ENCODE measurements at places on chromosomes 3 and 15.

DNA sequence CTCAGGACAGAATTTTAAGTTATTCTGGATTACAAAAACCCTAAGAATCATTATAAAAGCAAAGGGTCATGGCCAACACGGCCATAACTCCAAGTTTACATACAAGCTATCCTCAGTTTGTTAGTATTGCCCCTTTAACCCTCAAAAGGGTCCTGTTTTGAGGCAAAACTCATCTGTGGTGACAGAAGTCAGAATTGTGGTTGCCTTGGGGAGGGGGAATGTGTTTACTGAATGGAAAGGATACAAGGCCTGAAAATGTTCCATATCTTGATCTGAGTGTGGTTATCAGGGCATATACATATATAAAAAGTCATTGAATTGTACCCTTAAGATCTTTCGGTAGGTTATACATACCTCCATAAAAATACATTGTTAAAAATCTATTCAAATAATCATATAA lies 2.1 kb downstream of the SFMBT1 start:
- no peak for DNase-seq

- no peak for DNase-seq
These were observed 150.5 kb upstream of the POU1F1 start for GRCh38 chr3:87426918-87427317.

DNA sequence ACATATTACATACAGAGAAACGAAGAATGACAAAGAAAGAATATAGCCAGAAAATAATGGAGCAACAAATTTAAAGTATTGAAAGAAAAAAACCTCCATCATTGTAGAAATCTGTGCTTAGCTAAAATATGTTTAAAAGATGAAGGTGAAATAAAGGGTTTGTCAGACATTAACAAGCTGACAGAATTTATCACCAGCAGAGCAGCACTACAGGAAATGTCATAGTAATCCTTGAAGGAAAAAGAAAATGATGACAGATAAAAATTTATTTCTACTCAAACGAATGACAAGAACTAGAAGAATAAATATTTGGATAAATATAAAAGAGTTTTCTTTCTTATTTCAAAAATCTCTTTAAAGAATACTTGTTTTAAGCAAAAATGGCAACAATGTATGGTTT lies 40.6 kb upstream of the OTOL1 start:
- no peak for DNase-seq

- no peak for DNase-seq
These were observed 102.9 kb upstream of the CGNL1 start for GRCh38 chr15:57273402-57273801.

DNA sequence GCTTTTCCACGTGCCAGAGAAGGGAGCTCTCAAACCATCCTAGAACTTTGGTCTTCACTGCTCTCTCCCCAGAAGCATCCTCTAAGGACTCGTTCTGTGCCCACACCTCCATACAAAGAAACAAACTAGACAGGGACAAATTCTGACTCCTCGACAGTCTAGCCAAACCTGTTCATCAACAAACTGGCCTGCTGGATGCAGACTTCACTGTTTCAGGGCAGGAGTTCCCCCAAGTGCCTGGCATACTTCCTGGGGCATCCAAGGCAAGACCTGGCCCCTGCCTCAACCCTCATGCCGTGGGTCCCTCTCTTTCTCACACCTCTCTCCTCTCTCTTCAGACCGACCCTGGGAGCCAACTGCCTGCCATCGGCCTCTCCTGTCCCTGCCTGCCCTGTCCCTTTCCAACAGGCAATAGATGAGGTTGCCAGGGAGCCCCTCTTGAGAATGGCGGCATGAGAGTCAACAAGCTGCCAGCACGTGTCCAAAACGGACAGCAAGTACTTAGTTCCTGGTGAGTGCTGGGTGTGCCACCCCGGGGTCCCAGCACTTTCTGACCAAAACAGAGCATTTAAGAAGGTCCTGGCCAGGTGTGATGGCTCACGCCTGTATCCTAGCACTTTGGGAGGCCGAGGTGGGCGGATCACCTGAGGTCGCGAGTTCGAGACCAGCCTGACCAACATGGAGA lies 79.1 kb upstream of the HES1 start:
- no peak for DNase-seq

DNA sequence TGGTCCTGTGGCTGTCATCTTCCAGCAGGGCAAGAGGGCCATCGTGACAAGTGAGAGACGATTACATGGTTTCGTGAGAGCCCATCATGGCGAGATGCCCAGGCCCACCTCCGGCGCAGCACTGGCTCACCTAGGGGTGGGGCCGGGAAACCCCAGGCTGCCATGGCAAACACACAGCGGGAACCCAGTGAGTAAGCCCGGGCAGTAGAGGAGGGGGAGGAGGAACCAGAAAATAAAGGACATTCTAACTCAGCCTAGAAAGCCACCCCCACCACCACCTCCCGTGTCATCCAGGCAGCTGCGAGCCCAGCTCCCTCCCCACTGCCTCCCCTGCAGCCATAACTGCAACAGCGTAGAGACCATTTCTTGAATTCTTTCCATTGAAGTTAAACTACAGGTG lies 52.3 kb downstream of the PCSK6 start:
- DNase-seq = no peak

DNA sequence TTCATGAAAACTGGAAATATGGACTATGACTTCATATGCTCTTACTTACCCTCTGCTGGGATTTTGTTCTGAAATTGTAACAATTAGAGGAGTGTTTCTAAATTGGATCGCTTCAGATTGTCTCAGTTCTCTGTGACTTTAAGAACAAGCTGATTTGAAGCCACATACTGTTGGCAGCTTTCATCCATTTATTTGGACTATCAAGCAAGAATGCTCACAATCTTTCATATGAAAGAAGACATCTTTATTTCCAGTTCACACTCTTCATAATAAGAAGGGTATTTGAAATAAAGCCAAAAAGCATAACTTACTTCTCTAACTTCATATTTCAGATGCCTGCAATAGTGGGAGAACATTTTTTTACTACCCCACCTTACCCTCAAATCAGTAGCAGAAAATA lies 491.6 kb upstream of the TPRG1 start:
- DNase-seq = no peak

DNA sequence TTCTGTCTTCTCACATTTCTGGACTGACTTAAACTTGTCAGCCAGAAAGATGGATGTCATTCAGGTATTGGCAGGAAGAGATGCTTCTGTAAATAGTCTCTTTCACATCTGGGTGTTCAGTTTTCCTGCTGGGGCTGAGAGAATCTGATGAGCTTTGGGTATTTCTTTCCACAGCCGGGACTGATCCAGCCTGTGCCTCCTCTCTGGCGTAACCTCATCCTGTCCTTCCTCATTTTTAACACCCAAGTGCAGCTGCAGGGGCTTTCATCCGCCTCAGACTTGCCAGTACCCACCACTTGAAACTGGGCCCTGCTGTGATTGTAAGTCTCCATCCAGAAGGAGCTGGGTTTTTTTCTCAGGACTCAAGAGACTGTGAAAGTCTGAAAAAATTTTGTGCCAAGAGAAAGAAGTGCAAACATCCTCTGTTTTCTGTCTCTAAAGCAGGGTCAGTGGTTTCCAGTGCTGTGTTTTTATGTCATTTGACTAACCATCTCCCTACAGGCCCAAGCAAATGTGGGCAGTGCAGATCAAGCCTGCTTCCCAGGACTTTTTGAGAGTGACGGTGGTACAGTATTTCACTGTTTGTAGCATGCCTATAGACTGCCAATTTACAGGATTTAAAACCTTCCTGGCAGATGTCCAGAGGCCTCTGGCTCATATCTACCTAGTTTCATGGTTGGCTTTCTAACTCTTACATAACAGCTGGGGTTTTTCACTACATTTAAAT lies 342.7 kb downstream of the PTPRG start:
- no peak for DNase-seq

DNA sequence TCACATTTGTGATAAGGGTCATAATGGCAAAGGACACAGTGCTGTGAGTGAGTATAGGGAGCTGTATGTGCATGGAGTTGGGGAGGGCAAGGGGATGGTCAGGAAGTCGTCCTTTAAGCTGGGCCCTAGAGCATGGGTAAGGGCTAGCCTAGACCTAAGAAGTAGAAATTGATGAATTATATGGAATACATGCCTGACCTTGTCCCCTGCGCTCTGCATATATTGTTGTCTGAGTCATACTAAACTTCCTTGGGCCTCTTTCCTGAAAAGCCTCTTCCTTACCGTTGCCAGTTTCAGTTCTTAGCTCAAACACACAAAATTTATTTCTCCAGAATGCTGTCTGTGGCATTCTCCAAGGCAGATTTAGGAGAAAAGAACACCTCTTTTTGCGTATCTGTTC lies 4.6 kb downstream of the SNRK start:
- DNase-seq = no peak

DNA sequence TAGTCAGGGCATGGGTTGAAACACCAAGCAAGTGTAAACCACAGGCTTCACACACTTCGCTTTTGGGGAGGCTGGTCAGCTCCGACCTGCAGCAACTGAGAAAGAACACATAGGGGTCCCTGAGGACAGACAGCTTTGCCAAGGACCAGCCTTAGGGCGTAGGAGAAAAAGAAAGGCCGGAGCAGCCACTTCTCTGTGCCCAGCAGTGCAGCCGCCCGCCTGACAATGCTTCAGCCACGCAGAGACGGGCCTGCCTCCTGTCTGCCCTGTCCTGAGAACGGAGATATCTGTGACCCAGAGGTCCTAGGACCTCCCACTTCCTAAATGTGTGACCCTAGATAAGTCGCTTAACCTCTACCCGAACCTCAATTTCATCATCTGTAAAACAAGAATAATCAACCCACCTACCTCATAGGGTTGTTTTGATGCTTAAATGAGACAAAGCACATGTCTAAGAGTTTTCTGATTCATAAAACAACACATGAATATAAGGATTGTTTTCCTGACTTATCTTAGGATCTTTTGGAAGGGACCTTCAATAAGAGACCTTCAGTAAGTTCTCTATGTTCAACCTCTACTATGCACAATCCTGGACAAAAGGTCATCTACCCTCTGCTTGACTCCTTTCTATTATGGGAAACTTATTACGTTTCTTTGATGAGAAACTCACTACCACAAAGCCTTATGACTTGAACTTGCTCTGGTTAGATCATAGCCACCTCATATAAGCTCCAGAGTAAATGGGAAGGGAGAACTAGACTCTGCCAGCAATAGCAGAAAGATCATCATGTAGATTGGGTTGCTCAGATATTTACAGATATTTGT lies 32.9 kb upstream of the RFTN1 start:
- DNase-seq = no peak

- no peak for DNase-seq
These were observed 28.4 kb downstream of the CRTC3 start for GRCh38 chr15:90558171-90558573.

GRCh38 chr3:52784931-52785590 lies 7.7 kb downstream of the ITIH1 start:
- no peak for DNase-seq

DNA sequence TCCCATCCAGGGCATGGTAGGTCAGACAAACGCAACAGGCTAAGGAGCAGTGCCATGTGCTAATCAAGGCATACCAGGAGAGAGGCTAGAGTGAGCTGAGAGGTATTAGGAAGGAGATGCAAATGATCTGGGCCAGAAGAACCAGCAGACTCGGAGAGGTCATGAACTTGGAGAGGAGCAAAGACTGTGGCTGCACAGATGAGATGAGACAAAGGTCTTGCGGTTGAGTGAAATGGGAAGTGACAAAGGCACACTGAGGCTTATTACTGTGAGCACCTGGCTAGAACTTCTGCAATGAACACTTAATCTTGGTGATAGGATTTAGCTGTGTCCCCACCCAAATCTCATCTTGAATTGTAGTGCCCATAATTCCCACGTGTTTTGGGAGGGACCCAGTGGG lies 380.2 kb downstream of the ULK4 start:
- DNase-seq = no peak

DNA sequence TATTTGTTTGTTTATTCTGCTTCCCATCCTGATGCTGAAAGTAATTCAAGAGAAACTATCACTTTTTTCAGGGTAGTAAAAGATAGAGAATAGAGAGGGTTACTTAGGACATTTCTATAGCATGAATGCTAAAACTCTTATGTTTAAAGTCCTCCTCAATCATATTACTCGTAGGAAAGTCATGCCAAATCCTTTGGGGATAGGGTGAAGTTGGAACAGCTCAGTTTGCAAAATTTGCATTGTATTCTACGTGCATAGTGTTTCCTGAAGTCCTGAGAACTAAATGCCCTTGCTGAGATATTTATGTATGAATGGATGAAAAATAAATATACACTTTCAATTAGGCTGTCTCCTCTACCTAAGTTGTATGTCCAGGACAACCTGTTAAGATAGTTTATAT lies 14.6 kb downstream of the PLSCR5 start:
- DNase-seq = no peak

DNA sequence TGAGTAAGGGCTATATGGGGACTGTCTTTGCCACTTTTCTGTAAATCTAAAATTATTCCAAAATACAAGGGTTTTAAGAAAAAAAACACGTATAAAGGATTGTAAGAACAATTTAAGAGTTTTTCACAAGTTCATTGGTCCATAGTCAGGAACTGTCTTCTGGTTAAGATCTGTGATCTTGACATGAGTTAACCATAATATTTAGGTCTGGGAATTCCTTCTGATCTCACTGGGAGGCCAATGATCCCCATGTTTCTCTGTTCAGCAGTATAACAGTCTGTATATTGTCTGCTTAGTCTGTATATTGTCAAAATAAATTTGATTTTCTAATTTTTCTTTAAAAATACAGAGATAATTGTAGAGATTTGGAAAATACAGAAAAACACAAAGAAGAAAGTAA lies 848 bp upstream of the RHCG start:
- no peak for DNase-seq

- DNase-seq = no peak
These were observed 17.6 kb downstream of the LIMD1 start for GRCh38 chr3:45612138-45612537.
